Stimulated activated CD4-positive, alpha-beta T cell treated with anti-CD3 and anti-CD28 coated beads, Interleukin-15, amount 100 ng/mL, for 48 hours (primary cell): ENCODE measurements at places on chromosomes 11 and 22.

GRCh38 chr11:90661233-90661632 is 438.4 kb upstream of the CHORDC1 start:
- DNase-seq: no peak

DNA sequence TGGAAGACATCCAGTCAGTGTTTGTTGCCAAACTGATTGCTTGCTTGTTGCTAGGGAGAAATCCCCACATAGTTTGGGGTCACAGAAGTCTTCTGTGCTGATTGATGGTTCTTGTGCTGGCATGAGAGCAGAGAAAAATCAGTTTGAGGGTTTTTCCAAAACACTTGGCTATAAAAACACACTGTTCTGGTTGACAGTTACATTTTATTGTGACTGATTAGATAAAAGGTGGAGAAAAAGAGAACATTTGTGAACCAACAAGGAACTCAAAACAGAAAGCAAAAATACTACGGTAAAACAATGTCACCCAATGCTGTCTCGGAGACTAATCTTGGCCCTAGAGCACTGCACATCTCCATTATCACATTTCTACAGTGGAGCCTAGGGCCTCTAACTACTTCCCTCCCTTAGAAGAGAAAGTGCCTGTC is 14.4 kb upstream of the EIF4G2 start:
- no peak for DNase-seq

- no peak for DNase-seq
Observed at GRCh38 chr11:103110391-103110790, 1.2 kb downstream of the DYNC2H1 start.

DNA sequence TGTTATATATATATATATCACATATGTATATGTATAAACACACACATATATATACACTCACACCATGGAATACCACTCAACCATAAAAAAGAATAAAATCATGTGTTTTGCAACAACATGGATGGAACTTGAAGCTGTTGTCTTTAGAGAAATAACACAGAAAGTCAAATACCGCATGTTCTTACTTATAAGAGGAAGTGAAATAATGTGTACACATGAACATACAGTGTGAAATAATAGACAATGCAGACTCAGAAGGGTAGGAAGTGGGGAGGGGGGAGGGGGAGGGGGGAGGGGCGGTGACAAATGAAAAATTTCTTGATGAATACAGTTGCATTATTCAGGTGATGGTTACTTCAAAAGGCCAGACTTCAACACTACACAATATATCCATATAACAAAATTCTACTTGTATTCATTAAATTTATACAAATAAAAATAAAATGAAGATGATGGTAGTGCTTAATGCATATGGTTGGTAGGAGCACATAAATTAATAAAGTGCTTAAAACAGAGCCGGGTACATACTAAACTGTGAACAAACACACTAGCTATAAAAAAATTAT is 5.8 kb upstream of the OR5B2 start:
- no peak for DNase-seq

GRCh38 chr11:45494738-45495137 is 170.7 kb downstream of the CHST1 start:
- no peak for DNase-seq

GRCh38 chr11:107467696-107468095 is 10.1 kb upstream of the CWF19L2 start:
- no peak for DNase-seq

DNA sequence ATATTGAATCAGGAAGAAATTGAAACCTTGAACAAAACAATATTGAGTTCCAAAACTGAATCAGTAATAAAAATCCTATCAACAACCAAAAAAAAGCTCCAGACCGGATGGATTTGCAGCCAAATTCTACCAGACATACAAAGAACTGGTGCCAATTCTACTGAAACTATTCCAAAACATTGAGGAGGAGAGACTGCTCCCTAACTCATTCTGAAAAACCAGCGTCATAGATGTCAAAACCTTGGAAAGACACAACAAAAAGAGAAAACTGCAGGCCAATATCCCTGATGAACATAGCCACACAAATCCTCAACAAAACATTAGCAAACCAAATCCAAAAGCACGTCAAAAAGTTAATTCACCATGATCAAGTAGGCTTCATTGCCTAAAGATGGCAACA is 353.8 kb downstream of the TMEM135 start:
- no peak for DNase-seq
